NCI-H82 (cell line): ENCODE measurements at places on chromosomes 16 and 17.

GRCh38 chr17:14784997-14785696 is 480.0 kb downstream of the PMP22 start:
- no peak for DNase-seq

- DNase-seq: no peak
These were observed 180.9 kb downstream of the RAB11FIP4 start for GRCh38 chr17:31572341-31572740.

DNA sequence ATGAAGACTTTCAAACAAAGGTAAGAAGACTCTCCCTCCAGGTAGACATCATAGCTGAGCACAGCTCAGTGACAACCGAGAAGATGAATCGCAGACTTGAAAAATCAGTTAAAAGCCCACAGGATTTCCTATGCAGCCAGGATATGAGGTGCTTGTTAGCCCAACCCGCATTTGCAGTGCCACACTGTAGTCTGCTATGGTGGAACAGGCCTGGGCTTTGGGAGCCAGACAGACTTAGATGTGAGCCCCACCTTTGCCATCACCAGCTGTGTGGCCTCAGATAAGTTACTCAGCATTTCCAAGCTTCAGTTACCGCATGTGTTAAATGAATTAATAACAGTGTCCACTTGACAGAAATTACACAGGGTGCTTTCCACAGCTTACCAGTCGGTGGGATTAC is 204.4 kb upstream of the HS3ST3A1 start:
- no peak for DNase-seq

DNA sequence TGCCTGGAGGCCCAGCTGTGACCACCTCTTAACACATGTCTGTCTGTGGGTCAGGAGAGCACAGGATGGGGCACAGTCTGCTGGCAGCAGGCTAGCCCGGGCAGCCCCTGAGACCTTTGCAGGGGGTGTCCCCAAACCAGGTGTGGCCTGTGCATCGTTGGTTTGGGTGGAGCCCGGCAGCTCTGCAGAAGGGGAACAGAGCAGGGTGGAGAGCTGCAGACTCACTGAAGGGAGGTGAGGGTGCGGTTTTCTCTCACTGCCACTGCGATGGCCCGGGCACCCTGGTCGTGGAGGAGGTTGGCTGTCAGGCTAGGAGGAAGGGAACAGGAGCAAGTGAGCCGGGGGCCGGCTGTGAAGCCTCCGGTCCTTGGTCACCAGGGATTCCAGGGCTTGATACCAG is 28.8 kb downstream of the NLRC3 start:
- DNase-seq: no peak

DNA sequence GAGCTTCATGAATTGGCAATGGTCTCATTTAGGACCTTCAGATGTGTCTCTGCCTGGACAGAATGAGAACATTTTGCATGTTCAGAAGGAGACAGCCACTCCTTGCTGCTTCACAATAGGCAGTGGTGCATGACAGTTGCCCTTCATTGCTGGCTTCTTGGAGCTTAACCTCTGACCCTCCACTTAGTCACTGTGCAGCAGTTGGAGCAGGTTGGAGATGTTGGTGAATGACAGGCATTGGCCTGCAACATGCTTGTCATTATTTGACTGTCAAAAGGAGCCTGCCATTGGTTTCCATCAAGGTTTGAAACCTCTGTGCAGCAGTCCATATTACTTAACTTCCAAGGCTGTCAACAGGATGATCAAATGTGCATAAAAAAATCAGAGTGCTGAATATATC is 22.7 kb downstream of the FTO start:
- peak; percentile 43 for DNase-seq

GRCh38 chr17:27475070-27475673 is 18.9 kb downstream of the KSR1 start:
- DNase-seq: no peak

DNA sequence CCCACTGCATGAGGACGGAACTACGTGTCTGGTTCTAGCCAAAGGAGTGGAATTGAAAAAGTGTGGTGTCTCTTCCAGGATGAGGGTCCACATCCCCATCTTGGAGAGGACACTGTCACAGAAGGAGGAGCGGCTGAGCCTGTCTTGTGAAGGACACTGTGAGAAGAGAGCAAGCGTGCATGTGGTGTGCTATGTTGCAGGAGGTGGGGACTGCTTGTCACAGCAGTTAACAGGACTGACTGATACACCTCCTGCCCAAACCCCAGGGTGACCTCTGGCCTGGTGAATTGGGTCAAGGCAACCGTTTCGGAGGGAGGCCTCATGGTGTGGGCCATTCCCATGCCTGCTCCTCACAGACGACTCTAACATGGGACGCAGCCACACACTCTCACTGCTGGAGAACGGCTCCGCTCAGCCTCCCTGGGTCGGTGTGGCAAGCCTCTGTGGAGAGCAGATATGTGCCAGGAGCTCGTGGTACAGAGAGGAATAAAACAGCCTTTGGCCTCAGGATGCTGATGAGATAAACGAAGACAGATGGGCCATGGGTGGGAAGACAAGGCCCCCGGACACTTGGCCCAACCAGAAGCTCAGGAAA is 56.4 kb upstream of the RBFOX3 start:
- no peak for DNase-seq

DNA sequence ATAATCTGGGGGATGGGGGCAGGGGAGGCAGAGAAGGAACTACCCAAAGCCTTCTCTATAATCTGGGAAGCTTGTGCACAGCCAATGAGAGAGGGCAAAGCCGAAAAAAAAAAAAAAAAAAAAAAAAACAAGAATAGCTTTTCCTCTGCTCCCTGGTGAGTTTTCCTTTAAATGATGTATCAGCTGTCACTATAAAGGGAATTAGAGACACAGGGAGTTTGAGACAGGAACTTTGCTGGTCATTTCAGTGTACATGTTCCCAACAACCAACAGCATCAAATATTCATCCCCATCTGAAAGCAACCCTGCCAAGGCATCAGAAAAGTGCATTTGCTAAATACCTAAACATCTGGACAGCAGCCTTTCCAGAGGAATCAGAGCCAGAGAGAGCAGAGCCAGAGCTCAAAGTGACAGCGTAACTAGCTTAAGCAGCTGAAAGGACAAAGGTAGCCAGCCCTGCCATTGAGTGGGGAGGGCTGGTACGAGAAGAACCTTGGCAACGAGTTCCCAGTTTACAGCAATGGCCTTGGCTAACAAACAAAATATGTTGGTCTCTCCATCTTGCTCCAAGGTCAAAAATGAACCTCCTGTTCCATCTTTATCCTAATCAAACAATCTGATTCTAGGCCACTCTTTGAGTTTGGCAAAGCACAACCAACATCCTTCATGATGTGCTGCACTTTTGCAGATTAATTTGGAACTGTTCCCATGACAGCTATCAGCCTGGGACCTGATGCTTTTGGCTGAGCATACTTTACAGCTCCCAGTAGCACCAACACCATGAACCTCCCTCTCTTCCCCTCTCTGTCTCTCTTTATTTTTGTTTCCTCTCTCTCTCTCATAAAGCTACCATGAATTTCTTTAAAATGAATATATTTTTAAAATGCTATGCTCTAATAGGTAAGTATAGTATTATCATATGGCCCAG is 143.7 kb upstream of the GNAO1 start:
- DNase-seq: peak; percentile 48

GRCh38 chr17:13541032-13541480 is 60.7 kb downstream of the HS3ST3A1 start:
- DNase-seq: no peak

GRCh38 chr16:54568906-54569807 is 282.6 kb upstream of the IRX3 start:
- no peak for DNase-seq

DNA sequence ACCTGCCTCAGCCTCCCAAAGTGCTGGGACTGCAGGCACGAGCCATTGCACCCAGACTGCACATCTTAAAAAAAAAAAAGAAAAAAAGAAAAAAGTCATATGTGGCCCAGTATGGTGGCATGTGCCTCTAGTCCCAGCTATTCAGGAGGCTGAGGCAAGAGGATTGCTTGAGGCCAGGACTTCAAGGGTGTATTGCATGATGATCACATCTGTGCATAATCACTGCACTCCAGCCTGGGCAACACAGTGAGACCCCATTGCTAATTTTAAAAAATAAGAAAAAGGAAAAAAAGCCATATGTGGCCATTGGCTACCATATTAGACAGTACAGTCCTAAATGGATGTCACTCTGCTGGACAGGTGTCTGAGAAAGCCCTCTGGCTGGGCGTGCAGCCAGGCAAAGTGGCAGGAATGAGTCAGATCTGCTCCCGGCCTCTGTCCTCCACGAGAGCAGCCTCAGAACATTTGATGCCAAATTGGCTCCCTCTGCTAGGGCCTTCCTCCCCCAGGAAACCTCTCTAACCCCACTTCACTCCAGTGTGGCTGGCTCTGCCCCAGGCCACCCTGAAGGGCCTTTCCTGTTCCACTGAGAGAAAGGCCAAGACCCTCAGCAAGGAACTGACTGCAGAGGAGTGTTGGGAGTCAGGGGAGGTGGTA is 14.7 kb downstream of the CA7 start:
- DNase-seq: no peak

DNA sequence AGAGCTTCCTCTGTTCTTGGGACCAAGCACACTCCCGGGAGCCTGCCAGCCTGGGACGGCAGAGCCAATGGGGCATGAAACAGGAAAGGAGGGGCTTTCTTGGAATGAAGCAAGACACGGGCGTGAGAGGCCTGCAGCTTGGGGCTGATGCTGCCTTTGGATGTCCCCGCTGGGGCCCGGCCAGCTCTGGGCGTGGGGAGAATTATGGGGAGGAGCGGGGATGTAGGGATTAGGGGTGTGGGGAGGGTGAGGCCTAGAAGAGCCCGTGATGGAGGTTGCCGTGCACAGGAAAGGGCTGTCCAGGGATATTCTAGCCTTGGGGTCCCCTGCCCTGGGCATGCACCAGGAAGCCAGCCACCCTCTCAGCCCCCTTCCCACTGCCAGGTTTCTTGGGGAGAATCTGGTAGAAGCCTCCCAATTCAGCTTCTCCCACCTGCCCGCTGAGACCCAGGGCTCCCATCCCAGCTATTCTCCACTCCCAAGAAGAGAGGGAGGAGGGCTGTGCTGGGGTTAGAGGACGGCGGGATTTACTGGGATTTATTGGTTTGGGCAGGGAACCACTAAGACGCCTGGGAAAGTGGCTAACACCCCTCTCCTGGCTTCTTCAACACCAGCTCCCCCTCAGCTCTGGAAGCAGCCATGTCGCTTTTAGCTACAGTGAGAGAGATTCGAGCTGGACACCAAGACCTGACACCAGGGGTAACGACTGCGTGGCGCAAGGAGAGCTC is 20.0 kb upstream of the NXPH3 start:
- DNase-seq: peak; percentile 66

GRCh38 chr17:41520821-41521521 is 2.3 kb upstream of the KRT15 start:
- DNase-seq: no peak

- DNase-seq: no peak
These were observed 25.9 kb downstream of the PIPOX start for GRCh38 chr17:29068818-29069217.

GRCh38 chr17:34110315-34110714 is 144.8 kb upstream of the CCL2 start:
- peak; percentile 100 for DNase-seq

- no peak for DNase-seq
These were observed 235.2 kb upstream of the CDH5 start for GRCh38 chr16:66131156-66131807.

GRCh38 chr16:85416228-85417109 is 196.7 kb upstream of the GSE1 start:
- peak; percentile 91 for DNase-seq

DNA sequence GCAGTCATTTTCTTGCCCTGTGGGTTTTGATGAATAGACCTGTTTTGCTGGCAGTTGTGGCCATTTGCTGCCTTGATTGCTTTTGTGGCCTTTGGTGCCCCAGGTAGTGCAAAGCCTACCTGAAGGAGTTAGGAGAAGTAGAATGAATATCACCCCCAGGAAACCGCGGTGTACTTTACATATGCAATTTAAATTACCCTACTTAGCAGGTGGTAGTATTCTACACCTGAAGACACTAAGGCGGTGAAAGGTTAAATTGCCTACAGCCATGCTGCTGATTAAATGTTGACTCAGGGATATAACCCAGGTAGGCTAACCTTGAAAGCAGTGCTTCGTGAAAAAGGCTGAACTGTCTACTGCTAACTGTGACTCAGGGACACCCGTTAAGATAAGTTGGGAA is 27.2 kb upstream of the WWOX start:
- no peak for DNase-seq

GRCh38 chr16:22386976-22387375 is 12.6 kb upstream of the CDR2 start:
- no peak for DNase-seq

DNA sequence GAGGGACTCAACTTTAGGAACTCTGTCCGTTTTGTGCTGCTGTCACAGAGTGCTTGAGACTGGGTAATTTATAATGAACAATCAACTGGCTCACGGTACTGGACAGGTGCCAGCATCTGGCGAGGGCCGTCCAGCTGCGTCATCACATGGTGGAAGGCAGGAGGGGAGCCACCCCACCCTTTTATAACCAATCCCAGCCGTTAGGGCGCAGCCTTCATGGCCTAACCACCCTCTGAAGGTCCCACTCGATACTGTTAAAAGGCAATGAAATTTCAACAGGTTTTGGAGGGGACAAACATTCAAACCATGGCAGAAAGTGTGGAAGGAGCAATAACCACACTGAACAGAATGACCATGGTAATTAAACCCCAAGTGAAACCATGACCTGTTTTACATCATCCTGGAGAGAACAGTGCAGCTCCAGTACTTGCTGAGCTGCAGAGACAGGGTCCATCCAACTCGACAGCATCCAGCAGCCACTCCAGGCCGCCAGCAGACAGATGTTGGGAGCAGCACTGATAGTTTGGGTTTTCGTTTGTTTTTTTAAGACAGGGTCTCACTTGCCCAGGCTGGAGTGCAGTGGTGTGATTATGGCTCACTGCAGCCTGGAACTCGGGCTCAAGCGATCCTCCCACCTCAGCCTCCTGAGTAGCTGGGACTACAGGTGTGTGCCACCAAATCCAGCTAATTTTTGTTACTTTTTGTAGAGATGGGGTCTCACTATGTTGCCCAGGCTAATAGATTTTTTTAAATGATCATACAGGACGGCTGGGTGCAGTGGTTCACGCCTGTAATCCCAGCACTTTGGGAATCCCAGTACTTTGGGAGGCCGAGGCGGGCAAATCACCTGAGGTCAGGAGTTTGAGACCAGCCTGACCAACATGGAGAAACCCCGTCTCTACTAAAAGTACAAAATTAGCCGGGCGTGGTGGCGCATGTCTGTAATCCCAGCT is 11.0 kb downstream of the CHMP6 start:
- DNase-seq: no peak

DNA sequence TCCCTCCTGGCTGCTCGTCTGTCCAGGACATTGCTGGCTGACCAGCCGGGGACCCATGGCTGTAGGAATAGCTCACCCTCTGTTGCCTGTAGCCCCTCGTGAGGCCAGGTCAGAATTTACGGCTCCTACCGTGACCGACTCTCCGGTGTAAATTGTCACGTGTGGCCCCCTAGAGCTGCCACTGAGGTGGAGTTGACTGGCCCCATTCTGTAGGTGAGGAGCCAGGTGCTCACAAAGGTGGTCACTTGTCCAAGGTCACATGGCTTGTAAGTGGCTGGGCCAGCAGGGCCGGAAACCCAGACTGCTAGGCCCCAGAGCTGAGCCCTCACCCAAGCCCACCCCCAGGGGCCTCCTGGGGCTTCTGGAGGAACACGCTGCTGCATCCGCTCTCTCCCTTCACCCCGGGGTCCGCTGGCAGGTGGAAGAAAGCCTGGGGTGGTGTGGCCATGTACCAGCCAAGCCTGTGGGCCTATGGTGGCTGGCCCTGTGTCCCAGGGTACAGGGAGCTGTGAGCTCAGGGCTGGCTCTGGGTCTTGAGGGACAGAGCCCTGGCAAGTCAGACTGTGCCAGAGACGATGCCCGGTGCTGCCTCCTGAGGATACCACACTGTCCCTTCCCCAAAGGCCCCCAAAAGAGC is 120.7 kb downstream of the RAB11FIP4 start:
- DNase-seq: no peak
